Tongue (tissue), 3 donors: ENCODE measurements at places on chromosomes 3 and 15.

DNA sequence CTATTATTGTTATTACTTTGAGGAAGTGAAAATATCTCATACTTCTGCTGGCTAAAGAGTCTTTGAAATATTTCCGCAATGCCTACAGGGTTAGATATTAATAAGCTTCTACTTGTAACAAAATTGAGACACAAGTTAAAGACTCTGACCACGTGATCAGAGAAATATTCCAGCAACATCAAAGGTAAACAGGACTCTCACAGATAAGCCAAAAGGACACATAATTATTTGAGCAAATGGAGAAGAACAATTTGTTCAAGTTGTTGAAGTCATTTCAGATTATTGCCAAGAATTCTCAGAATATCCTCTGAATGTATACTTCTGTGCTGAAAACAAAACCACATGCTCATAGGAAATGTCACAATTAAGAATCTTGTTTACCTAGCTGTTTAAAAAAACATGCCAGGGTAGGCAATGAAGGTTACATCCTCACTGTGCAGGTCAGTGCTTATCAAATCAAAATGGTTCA, 225.8 kb upstream of the ALCAM start:
- DNase-seq: no peak

DNA sequence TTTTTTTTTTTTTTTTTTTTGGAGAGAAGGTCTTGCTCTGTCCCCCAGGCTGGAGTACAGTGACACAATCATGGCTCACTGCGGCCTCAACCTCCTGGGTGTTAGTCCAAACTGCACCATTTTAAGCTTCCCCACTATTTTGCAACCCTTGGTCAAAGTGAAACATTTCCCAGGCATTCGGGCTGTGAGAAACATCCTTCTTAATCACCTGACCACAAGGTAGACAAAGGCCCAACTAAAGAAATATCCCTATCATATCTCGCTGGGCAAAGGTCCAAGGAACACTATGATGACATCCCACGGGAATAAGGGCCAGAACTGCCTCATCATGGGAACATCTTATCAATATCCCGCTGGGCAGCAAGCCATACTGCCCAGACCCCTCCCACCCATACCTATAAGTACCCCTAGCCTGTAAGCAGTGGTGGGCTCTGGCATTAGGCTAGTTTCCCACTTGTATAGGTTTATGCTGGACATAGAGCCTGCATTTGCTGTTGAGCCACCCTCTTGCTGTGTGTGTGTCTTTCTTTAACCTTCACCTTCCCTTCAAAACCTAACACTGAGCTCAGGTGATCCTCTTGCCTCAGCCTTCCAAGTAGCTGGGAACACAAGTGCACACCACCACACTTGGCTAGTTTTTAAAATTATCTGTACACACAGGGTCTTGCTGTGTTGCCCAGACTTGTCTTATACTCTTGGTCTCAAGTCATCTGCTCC, 95.2 kb downstream of the SEMA5B start:
- no peak for DNase-seq

DNA sequence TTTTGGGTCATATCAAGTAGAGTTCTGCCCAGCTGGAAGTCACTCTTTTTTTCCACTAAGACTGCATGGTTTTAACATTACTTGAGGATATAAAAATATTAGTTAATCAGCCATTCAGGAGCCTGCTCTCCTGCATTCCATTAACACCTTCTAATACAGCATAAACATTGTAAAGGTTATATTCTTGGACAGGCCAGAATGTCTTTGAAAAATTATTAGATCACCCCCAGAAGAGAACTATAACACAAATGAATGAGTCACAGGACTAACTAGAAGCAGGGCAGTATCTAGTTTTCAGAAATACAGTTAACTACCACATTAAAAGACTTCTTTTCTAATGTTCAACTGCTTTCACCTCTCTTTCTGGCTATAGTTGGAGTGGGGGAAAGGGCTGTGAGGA, 80.9 kb downstream of the THBS1 start:
- no peak for DNase-seq

DNA sequence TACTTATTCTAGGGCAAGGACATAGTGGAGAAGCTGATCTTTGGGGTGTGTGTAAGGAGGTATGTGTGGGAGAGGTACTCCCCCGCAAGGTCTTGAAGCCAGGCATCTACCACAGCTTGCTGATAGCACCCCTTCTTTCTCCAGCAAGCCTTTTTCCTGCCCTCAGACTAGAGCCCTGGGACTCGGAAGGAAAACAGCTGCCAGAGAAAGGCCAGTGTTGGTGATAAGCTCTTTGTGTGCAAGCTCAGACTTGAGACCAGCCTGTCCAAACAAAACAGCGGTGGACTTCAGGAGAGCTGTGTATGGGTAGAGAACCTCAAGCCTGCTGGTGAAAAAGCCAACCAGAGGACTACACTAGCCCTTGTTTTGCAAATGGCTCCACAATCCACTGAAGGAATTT, 1028.6 kb downstream of the MCTP2 start:
- peak; percentile 14 for DNase-seq

DNA sequence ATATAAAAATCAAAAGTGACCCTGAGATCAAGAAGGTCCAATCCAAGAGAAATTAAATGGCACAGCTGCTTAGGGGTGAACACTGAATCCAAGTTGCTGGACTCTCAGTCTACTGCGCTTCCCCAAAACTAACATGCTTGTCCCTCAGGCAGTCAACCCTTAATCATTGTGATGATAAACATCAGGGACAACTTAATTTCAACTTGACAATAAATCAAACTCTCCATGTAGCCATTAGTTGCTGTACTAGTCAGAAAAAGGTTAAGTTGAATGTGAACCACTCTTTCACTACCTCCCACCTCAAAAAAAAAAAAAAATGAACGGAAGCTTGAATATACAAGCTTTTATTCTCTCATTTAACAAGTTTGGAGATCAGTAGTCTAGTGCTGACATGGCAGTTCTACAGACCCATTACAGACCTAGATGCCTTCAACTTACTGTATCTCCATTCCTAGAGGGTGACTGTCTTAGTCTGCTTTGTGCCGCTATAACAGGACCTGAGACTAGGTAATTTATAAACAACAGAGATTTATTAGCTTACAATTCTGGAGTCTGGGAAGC, 185.7 kb downstream of the FHIT start:
- no peak for DNase-seq

- no peak for DNase-seq
These were observed 4.6 kb downstream of the GLCE start for GRCh38 chr15:69164807-69165636.

DNA sequence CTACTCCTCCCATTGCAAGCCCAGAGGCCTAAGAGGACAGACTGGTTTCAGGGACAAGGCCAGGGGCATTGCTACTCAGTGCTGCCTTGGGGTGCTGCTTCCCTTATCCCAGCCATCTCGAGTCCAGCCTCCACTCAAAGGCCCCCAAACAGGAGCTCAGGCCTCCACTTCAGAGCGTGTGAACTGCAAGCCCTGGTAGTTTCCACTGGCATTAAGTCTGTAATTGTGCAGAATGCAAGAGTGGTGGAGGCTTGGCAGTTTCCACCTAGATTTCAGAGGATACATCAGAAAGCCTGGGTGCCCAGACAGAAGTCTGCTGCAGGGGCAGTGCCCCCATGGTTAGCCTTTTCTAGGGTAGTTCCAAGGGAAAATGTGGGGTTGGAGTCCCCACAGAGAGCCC, 192.8 kb upstream of the ST8SIA2 start:
- DNase-seq: no peak

DNA sequence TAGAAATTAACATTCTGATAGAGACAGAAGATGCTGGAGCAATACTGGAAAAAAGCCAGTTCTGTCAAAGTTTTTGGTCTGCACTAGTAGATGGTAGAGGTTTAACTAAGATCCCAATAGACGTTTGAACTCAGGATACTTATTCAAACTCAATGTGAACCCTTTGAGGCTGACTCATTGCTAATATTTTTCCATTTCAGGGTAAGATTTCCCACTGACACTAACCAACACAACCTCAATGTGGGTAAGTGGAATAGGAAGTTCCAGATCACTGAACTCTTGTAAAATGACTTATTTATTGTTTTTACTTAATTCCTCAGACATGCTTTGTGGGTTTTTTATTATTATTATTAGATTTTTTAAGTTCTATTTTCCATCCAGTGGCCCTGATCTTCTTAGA, 1024.8 kb downstream of the EPHA3 start:
- no peak for DNase-seq

DNA sequence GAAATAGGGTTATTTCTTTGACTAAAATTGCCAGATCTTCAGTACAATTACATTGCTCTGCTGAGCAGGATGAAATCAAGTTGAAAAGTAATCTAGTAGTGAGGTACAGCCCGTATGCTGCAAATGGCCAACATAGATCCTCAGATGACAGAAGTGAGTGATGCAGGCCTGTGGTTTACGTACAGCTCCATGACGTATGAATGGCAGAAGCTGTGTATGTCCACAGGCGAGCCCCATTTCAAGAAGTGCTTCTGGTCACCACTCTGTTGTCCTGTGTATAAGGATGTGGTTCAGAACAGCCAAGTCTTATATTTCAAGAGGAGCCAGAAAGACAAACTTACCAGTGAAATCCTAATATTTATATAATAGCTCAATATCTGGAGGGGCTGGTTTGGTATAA, 9.2 kb downstream of the CD86 start:
- no peak for DNase-seq

- no peak for DNase-seq
These were observed 204.7 kb downstream of the GREM1 start for GRCh38 chr15:32922541-32922940.

GRCh38 chr3:70120357-70120966, 120.9 kb downstream of the SAMMSON start:
- peak; percentile 21 for DNase-seq

- no peak for DNase-seq
These were observed 1162.6 kb downstream of the ROBO1 start for GRCh38 chr3:78605178-78605577.

- no peak for DNase-seq
These were observed at the start of gene SPATA12 for GRCh38 chr3:57060089-57060821. Gene SPATA12 (plus strand): TSS chr3:57060664. CDS start chr3:57073695, 13,031 bp downstream.

- DNase-seq: peak; percentile 26
These were observed 66.5 kb upstream of the TBL1XR1 start for GRCh38 chr3:177263615-177264368.
